Fibroblast of the aortic adventitia (primary cell): ENCODE measurements at places on chromosomes 1 and 21.
A peak's percentile ranks its signal among the peaks of the same experiment; 100 is the strongest.

DNA sequence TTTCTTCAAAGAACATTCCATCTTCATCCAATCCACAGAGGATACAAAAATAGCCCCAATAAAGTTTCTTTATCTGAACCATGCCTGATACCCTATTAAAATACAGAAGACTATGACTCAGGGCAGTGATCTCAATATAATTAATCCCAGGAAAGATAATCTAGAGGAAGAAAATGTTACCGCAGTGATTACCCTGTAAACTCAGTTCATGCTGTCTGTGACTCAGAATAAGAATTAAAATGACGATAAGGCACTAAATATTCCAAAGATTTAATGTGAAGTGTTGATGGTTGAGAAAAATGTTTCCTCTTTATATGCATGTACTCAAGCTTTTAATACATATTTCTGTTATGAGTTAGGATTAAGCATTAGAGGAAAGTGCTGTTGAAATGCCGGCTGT lies 88.6 kb upstream of the LYPLAL1 start:
- peak; percentile 79 for DNase-seq

DNA sequence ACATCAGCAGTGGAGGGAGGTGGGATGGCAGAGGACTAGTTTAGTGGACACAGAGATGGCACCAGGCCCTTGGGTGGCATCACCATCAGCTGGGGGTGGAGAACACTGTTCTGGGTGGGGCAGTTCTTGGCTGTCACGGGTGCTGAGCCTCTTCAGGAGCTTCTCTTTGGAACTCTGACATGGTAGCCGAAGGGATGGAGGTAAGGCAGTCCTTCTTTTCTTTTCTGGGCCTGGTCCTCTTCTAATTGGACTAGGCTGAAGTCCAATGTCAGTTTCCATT lies 8.3 kb upstream of the MEF2D start:
- no peak for DNase-seq

DNA sequence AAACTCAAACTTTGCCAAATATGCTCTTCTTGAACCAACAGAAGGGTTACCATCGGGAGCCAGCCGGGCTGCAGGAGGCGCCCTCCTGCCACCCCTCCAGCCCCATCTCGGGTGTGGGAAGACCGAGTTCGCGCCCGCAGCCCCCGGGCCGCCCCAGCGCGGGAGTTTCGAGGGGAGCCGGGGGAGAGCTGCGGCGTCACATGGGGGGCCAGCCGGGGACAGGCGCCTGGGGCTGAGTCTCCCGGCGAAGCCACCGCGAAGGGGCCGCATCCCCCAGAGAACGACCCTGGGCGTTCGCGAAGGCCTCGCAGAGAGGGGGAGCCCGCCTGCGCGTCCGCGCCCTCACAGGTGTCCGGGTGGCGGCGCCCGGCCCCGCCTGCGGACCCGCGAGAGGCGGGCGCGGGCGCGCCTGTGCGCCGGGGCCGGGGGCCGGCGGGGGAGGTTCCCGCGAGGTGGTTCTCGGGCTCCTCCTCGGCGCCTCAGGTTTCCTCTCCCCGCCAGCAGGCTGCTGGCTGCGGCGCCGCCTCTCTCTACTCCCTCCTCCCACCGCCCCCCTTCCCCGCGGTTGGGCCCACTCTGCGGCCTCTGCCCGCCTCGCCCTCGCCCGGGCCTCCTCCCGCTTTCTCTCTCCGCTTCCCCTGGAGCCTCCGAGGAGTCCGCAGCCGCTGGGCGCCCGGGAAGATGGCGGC lies at the start of gene RAVER2:
RAVER2 (plus strand) TSS at position 584 of the 689 bp plus-strand sequence; CDS start at position 682, 98 bp downstream.
- peak; percentile 46 for DNase-seq

GRCh38 chr1:147111381-147112130 lies 60.7 kb downstream of the PRKAB2 start:
- DNase-seq = no peak

- no peak for DNase-seq
Observed at GRCh38 chr1:36087233-36088123, 1.2 kb upstream of the ADPRS start.

- DNase-seq = peak; percentile 100
Observed at GRCh38 chr1:44807364-44808062, 362 bp upstream of the DYNLT4 start.
